ENCODE measurements at places on chromosomes 6 and 20. TPM values are rescaled to one million over a fixed set of nuclear protein-coding genes. Genes with fewer than 3 reads are reported as not detected.
A peak's percentile ranks its signal among the peaks of the same experiment; 100 is the strongest.

The RNF144B gene
- 113 TPM for total RNA-seq

The FRS3 gene
- 1.2 TPM for total RNA-seq

The CRISP3 gene
- total RNA-seq: not detected

The SAYSD1 gene
- 10.4 TPM for total RNA-seq

The DSTN gene
- total RNA-seq: 200 TPM

The GTSF1L gene
- total RNA-seq: not detected

The BPIFB2 gene
- total RNA-seq: not detected

GRCh38 chr6:107692351-107692750 lies 131.8 kb downstream of the SCML4 start:
- DNase-seq: no peak

- DNase-seq: no peak
These were observed 236.4 kb downstream of the FOXA2 start for GRCh38 chr20:22348010-22348409.

DNA sequence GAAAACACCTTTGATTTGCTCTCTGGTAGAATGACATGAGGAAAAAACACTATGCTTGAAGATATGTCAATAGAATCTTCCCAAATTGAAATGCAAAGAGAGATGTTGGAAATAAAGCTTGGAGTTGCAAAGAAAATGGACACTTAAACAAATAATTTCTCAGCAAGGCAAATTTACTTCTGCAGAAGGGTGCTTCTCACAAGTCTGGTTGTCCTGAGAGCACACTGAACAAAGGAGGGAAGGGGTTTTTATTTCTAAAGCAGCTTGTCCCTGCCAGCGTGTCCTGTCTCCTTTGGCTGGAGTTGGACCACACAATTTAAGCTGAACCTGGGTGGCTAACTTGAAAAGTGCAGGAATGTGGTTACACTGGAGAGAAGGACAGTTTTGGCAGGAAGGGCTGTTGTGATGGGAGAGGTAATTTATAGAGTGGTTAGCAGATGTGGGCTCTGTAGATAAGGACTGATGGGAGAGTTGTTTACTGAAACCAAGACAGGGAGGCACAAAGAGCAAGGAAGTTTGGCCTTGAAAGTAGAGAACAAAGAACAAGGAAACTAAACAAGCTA lies 454.6 kb upstream of the EYS start:
- DNase-seq: no peak

GRCh38 chr6:105135056-105135455 lies 44.8 kb downstream of the POPDC3 start:
- no peak for DNase-seq

- peak; percentile 75 for DNase-seq
These were observed 20.7 kb upstream of the UTRN start for GRCh38 chr6:144264270-144265060.

DNA sequence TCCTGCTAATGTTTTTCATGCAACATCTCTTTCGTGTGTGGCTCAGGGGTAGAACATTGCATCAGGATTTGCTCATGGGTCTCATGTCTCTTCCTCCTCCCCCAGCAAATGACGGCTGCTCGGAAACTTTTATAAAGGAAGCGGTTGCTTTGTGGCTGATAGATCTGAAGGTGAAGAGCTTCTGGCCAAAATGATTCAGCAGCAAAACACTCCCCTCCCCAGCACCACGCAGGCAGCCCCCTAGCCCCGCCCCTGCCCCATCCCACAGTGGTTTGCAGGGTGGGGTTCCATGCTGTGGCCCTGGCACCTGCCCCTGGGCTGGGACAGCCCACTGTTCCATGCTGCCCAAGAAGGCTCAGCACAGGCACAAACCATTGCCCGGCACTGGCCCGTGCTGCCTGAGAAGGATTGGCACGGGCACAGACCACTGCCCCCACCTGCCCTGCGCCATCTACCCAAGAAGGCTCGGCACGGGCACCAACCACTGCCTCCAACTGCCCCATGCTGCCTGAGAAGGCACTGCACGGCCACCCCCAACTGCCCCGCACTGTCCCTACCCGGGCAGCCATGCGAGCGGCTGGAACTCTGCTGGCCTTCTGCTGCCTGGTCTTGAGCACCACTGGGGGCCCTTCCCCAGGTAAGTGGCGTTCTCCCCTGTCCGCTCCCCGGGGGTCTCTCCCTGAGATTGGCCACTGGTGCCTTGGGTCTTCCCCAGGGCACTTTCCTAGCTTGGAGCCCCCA lies at the start of gene CST7:
Gene CST7, plus strand, starts transcription at position 331 of the 741 bp plus-strand sequence. Its CDS starts 237 bp downstream, at position 568.
- no peak for DNase-seq

DNA sequence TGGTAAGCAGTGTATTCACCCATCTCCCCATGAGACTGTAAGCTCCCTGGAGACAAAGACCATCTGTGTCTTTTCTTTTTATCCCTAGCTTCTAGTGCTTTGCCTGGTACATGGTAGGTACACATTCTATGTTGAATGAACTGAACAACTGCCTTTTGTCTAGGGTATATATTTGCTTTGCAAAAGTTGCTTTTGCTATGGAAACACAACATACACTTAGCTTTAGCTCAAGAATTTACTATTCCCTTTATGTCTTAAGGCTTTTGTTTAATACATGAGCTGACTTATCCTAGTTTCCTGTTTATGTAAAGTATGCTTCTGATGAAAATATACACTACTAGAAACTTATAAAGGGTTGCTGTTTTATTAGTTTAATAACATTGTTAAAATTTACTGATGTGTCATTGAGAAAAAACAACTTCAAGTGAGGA lies 198.2 kb downstream of the PRL start:
- peak; percentile 15 for DNase-seq

DNA sequence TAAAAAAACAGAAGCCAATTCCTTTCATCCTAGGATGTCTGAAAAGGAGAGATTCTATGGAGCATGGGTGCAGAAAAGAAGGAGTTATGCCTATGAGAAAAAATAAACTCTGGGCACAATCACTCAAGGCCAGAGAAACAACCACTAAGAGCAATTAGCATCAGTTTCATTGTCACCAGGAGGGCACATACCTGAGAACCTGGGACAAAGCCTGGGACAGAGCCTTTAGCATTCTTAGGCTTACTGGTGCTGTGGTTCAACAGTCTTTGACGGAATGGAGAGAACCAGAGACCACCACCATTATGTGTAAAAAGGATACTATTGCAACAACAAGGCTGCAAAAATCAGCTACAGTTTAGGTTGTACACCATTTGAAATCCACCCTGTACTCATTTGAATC lies 29.4 kb upstream of the BCKDHB start:
- DNase-seq: no peak

- no peak for DNase-seq
These were observed 61.4 kb downstream of the CPNE5 start for GRCh38 chr6:36777801-36778200.

- DNase-seq: no peak
These were observed 100.4 kb downstream of the OTOR start for GRCh38 chr20:16848526-16848925.

GRCh38 chr6:52779237-52779636 lies 16.0 kb upstream of the GSTA2 start:
- no peak for DNase-seq

- no peak for DNase-seq
These were observed 268.9 kb upstream of the HS3ST5 start for GRCh38 chr6:114611696-114612095.

GRCh38 chr6:3797231-3798054 lies 45.9 kb upstream of the PXDC1 start:
- DNase-seq: peak; percentile 75

- peak; percentile 13 for DNase-seq
These were observed 21.1 kb downstream of the RTN4IP1 start for GRCh38 chr6:106608080-106608668.

DNA sequence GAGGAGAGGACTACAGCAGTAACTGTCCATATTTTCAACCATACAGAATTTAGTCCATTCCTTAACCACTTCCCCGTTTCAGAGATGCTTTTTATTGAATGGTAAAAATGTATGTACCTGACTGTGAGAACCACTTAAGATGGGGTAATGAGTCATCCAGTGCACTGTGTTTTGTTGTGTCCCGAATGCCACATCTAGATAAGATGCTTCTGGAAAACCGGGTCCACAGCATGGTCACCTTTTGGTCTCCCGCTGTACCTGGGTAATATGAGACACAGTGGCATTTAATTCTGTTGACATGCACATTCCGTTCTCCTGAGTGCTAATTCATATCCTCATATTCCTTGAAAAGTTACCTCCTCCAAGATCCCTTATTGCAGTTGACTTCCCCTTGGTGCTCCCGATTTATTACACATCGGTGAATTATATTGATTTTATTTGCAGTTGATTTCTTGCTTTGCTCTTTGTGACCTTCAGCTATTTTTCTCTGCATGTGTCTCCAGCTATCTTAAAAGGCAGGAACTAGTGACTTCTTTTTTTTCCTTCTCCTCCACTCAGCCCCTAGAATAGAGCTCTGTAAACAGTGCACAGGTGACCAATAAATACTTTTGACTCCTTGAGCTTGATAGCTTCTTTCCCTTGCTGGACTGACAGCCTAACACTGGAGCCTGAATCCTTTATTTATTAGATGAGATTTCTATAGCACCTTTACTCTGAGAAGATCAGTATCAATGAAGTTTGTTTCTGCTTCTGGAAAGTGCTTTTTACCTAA lies 314.6 kb downstream of the ZFAND3 start:
- no peak for DNase-seq

GRCh38 chr6:128379577-128379976 lies 140.8 kb downstream of the PTPRK start:
- DNase-seq: no peak

Measured in pulmonary artery endothelial cell (primary cell).